ENCODE measurements at places on chromosomes 7 and 10.

- no peak for DNase-seq
Observed at GRCh38 chr7:155420116-155420515, 37.8 kb upstream of the EN2 start.

GRCh38 chr7:157521752-157522151, 184.9 kb downstream of the DNAJB6 start:
- DNase-seq, result no peak

GRCh38 chr7:151193203-151193978, 6.3 kb upstream of the ASB10 start:
- DNase-seq, result no peak

GRCh38 chr7:117772421-117772820, 100.8 kb downstream of the CTTNBP2 start:
- no peak for DNase-seq

GRCh38 chr10:120984221-120984620, 133.1 kb downstream of the WDR11 start:
- DNase-seq, result no peak
